ENCODE measurements at places on chromosomes 6 and 20.
A peak's percentile ranks its signal among the peaks of the same experiment; 100 is the strongest.

- no peak for DNase-seq
Observed at GRCh38 chr6:84425971-84426705, 198.7 kb upstream of the CEP162 start.

- no peak for DNase-seq
Observed at GRCh38 chr20:58112017-58112781, 116.3 kb downstream of the ANKRD60 start.

- DNase-seq = no peak
Observed at GRCh38 chr6:88135578-88136114, 30.5 kb downstream of the CNR1 start.

DNA sequence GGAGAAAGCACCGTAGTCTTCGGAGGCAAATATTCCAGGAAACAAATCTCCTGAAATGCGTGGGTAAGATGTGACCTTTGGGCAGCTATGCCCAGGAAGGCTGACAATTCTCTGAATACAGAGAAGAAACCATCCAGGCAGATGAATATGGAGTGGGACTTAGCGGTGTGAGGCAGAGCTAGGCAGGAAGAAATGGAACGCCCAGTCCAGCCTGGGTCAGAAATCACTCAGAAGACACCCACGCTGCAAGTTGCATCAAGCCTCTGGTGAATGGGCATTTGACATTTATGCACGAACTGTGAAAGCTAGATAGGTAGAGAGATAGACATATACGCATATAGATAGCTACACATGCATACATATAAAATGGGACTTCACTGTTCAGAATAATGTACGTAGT lies 498.5 kb downstream of the QKI start:
- no peak for DNase-seq

GRCh38 chr20:15616626-15617025 lies 956.6 kb downstream of the KIF16B start:
- DNase-seq = no peak

GRCh38 chr6:25717866-25718740 lies 36.4 kb upstream of the SLC17A4 start:
- DNase-seq = peak; percentile 76

- DNase-seq = no peak
Observed at GRCh38 chr20:46970937-46971630, 76.4 kb downstream of the EYA2 start.

DNA sequence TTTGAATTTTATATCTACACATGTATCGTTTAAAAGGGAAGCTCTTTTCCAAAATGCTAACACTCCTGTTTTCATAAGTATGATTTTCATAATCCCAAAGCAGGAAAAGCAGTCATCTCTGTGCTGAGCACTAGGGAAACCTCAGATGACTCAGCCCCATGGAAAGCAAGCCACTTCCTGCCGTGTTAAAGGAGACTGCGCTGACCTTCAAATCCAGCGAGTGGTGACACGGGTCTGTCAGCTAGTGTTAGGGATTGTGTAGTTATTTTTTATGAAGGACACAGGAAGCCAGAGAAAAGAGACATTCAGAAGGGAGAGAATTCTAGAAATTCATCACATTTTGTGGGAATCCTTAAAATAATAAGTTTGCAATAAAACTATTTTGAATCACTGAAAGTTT lies 57.0 kb upstream of the CD93 start:
- no peak for DNase-seq

GRCh38 chr6:42135722-42136121 lies 6.7 kb downstream of the C6orf132 start:
- no peak for DNase-seq

DNA sequence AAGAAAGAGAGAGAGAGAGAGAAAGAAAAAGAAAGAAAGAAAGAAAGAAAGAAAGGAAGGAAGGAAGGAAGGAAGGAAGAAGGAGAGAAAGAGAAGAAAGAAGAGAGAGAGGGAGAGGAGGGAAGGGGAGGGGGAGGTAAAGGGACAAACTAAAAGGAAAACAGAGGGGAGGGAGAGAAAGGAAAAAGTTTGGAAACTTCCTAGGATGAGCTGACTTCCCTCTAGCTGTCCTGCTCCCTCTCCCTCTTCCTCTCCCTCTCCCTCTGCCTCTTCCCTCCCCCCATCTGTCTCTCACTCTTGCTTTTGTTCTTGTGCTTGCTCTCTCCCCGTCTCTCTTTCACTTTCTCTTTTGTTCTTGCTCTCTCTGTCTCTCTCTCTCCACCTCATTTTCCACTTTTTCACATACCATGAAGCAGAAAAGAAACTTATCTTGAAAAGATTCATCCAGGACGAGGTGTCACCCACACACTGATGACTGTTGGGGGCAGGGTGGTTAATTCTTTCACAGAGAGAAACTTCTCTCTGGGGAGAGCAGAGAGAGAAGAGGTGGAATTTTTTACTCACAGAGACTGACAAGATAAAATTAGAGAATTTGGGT lies 56.4 kb upstream of the DUSP22 start:
- DNase-seq = no peak

GRCh38 chr20:4383961-4384360 lies 337.7 kb upstream of the PRND start:
- no peak for DNase-seq

DNA sequence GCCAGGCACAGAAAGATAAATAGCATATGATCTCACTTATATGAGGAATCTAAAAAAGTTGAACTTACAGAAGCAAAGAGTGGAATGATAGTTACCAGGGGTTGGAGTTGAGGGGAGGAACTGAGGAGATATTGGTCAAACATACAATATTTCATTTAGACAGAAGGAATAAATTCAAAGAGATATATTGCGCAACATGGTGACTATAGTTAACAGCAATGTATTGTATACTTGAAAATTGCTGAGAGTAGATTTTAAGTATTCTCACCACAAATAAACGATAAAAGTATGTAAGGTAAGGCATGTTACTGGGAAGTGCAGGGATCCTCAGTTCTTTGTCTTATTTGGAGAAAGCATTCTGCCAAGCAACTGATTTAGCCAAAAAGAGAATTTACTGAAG lies 171.9 kb downstream of the LMBRD1 start:
- DNase-seq = no peak

DNA sequence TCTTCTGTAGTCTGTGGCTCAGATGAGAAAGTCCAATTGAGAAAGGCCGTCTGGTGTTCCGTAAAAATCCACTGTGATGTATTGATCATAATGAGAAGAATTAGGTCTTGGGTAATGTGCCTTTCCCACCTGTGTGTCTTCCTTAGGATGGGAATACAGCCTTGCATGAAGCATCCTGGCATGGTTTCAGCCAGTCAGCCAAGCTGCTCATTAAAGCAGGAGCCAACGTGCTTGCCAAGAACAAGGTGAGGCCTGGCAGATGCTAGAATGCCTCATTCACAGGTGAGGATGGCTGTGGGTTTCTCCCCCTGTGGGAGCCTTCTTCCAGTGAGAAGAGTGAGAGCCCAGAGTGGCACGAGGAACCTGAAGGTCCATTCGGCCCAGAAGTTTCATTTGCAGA lies 32.7 kb downstream of the LYRM2 start:
- DNase-seq = no peak

DNA sequence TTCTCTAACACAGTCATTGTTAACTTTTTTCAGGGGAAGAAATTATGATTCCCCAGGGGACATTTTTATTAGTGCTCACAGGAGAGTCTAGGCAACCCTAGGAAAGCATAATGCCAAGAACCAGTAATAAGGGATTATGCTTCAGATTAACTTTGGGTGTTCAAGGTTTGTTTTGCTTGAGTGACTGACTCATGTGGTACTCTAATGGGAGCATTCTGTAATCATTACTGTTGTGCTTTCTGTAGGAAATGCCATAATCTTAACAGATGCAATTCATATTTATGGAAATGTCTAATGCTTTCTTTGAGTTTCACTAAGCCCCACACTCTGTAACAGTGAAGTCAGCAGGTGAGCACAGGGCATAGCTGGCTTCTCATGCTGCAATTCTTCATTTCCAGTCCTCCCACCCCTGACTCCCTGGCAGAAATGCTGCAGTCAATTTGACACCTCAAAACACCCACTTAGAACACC lies 263.4 kb upstream of the MAN1A1 start:
- no peak for DNase-seq

DNA sequence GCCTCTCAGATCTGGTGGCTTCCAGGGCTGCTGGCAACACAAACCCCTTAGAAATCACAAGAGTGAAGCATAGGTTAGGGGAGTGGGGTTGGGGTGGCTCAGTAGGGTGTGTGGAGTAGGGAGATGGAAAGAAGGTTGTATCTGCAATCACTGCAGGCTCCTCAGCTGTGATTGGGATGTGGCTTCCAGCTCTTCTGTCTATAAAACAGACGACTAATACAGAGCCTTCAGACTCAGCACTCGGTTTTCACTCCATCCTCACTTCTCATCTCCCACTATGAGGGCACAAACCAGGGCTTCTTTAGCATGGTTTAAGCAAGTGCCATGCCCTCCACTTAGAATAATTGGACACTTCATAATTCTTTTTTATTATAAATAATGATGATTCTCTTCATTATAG lies 46.4 kb upstream of the CAP2 start:
- DNase-seq = no peak

DNA sequence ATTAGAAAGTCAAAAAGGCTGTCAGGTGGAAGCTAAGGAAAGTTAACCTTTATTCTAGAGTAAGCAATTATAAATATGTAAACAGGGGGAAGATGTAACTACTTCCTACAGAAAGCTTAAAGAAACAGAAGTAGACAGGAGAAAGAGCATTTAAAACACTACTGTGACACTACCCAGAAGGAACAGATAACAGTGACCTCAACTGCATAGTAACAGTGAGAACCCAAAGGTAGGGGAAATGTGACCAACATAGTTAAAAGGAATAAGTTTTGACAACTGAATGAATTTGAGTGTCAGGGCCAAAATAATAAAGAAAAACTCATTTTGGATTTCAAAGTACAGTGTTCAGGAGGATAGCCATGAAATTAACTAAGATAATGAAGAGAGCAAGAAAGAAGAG lies 43.5 kb downstream of the IBTK start:
- DNase-seq = no peak

- DNase-seq = peak; percentile 56
Observed at GRCh38 chr20:19758501-19759331, 658 bp downstream of the RIN2 start.

DNA sequence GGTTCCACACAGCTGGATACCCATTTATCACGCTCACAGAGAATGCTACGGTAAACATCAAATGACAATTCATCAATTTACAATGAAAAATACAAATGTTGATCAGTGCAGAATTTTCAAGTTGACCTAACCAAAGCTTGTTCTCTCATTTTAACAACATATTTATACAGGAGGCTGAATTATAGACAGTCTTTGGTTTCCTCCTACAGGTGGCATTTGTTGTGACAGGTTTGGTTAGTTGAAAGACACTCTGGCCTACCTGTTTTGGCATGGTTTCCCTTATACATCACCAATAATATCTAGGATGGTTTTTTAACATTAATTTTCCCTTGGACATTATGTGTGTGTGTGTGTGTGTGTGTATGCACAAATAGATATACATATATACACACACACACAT lies 642.5 kb upstream of the MMS22L start:
- no peak for DNase-seq

- no peak for DNase-seq
Observed at GRCh38 chr6:43578748-43579147, 2.8 kb downstream of the POLH start.

GRCh38 chr6:3013486-3013885 lies 13.8 kb downstream of the NQO2 start:
- no peak for DNase-seq

DNA sequence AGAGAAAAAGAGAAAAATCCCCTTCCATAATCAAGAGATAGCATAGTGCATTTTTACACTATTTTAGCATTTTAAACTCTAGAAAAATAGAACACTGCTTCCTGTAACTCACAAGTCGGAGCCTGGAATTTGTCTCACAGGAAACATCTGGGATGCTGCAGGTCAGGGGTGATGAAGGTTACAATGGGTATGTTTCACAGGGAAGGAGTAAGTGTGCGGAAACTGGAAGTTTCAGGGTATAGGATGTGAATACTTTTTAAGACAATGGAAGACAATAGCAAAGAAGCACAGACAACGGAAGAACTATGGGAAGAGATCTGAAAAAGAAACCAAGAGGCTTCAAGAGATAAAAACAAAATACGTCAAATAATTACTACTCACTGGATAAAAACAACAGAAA lies 361.0 kb upstream of the MARCKS start:
- no peak for DNase-seq

- DNase-seq = no peak
Observed at GRCh38 chr20:38625896-38626295, 24.3 kb downstream of the ARHGAP40 start.

GRCh38 chr20:19463597-19463996 lies 251.2 kb downstream of the SLC24A3 start:
- no peak for DNase-seq

- no peak for DNase-seq
Observed at GRCh38 chr6:139713424-139713823, 339.0 kb upstream of the CITED2 start.

DNA sequence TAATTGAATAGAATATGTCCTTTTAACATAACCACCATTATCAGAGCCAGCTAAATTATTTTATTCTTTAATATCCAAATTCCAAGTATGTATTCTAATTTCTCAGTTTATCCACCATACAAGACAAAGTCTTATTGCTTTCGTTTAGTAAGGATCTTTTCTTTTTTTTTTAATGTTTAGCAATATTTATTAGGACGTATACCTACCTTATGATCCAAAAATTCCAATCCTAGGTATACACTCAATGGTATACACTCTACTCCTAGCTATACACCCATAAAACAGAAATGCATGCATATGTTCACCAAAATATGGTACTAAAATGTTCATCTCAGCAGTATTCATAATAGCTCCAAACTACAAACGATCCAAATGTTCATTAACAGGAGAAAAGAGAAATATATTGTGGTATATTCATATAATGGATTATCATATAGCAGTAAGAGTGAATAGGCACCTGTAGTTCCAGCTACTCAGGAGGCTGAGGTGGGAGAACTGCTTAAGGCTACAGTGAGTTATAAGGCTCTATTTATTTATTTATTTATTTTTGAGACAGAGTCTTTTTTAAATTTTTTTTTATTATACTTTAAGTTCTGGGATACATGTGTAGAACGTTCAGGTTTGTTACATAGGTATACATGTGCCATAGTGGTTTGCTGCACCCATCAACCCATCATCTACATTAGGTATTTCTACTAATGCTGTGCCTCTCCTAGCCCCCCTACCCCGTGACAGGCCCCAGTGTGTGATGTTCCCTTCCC lies 17.3 kb downstream of the TNFAIP3 start:
- DNase-seq = no peak

DNA sequence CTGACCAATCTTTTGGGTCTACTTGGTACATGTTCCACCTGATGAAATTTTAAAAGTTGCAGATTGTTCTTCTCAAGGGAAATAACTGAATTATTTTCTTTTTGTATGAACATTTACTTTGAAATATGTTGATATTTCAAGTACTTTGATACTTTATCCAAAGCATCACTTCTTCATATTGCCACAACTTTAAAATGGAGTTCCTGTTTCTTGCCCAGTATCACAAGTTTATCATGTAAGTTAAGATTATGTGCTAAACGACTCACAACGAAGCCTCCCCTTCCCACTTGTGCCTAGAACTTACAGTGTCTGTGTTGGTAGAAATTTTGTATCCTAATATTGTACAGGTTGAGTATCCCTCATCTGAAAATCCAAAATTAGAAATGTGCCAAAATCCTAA lies 108.4 kb downstream of the ARID1B start:
- DNase-seq = no peak

- no peak for DNase-seq
Observed at GRCh38 chr20:9517297-9518162, 3.1 kb downstream of the LAMP5 start.

All from NCI-H1694 (cell line).